ENCODE measurements at places on chromosomes 16 and 17. TPM values are rescaled to one million over a fixed set of nuclear protein-coding genes. Genes with fewer than 3 reads are reported as not detected.

DNA sequence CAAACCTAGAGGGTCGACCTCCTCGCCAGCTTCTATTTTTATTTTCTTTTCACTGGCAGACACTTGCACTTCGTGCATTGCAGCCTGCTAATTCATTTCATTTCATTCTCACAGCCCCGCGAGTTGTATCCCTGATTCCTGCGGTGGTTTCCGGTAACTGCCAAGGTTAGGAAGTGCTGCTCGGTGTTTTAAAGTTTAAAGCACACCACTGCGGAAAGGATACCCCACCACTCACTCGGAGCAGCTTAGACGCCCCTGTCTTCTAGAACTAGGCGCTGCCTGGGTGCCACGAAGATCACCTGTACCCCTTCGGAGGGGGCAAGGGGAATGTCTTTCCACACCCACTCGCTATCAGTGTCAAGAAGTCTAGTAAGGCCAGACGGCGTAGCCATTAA is 509 bp downstream of the CNEP1R1 start:
- no peak for DNase-seq

DNA sequence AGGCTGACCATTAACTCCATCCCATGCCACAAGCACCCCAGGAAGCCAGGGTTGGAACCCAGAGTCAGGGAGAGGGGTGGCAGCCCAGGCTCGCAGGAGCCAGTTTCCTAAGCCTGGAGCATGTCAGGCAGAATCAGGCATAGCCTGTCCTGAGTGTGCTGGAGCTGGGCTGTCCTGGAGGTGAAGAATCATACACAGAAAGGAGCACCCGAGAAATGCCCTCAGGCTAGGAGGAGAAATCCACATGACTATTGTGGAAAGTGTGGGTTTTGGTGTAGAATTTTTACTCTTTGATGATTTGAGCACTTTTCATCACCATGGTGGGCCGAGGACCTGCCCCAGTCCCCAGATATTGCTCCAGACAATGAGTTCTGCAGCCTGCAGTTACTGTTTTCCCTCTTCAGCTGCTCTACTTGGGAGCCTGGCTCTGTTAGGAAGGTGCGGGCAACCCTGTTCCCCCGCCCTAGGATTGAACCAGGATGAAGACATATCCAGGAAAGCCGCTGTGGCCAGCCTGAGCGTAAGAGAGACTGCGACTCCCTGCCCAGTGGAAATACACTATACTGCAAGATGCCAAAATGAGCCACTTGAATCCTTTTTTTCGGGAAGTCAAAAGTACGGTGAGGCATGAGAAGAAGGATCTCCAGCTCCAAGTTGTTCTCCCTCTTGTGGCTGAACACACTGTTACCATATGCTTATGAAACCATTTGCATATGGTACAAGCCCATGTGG is 29.0 kb upstream of the HEATR6 start:
- no peak for DNase-seq

DNA sequence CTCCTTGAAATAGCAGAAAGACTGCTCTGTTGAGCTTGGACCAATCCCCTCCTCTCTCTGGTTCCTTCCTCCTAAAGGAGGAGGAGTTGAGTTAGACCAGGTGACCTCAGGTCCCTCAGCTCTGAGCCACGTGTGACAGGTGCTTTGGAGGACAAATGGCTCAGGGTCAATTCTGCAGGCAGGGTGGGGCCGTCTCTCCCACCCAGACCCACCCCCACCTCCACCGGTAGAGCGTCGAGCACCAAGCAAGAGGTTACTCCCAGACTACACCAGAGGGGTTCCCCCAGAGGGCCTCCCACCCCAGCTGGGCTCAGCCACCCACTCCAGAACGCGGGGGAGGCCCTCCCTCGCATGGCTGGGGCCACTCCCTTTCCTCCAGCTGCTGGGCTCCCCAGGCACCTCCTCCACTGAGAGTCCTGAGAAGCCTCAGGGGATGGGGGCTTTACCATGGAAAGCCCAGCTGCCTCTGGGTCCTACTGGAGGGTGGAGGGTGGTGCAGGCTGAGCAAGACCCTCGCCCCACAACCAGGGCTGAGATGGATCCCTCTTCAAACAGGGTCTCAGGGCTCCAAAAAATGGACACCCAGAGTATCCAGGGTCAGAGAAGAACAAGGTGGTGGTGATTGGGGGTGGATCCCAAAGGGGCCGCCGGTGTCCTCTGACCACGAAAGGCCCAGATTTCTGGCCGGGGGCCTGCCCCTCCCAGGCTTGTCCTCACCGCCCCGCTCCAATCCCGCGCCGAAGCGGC is 7.6 kb downstream of the MYO1C start:
- DNase-seq = peak; percentile 41

DNA sequence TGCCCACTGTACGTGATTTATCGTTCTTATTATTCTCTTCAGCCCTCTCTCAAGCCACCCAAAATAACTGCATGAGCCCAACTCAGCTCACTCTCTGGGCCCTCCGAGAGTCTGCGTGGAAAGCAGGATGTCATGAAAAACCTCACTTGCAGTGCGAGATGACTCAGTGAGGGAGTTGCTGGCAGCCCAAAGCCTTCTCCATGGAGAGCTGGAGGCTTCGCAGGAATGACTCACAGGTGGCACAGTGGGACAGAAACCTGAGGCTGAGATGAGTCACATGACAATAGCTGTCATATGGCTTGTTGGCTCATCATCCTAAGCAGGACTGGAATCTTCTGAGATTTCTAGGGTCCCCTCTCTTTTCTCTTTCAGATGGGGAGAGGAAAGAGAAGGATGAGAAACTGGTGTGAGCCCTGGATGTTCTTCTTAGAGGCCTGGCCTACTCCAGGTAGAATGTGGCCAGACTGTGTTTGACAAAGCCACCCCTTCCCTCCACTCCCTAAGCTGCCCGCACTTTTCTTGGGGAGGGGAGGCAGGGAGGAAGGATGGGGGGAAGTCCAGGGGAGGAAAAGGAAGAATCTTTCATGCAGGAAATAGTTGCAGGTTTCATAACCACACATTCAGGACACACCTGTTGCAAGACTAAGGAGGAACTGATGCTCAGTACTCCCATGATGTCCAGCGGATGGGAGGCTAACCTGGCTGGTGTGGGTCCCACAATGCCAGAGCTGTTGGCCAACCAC is 160.6 kb upstream of the RPL38 start:
- DNase-seq = no peak

- DNase-seq = no peak
Observed at GRCh38 chr17:80437532-80437931, 22.6 kb downstream of the ENDOV start.

DNA sequence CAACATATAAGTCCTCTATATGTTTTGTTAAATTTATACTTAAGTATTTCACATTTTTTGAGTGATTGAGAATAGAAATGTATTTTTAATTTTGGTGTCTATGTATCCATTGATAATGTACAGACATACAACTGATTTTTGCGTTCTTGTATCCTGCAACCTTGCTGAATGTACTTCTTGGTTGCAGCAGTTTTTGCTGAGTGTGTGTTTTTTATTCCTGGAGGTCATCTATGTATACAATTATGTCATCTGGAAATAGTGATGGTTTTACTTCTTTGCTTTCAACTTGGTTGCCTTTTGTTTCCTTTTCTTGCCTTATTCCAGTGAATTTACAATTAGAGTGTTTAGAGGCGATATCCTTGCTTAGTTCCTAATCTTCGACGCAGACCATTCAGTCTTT is 67.5 kb upstream of the NETO2 start:
- no peak for DNase-seq

DNA sequence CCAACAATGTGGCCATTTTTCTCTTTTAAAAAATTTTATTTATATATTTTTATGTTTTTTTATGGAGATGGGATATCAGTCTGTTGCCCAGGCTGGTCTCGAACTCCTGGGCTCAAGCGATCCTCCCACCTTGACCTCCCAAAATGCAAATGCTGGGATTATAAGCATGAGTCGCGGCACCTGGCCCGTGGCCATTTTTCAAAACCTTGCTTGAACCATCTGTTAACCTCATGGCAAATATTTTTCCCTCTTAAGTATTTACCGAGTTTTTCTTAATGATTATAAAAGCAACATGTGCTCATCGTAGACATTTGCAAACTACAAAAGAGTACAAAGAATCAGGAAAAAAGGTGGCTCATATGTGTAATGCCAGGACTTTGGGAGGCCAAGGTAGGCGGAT is 127.6 kb downstream of the ABCC6 start:
- no peak for DNase-seq

DNA sequence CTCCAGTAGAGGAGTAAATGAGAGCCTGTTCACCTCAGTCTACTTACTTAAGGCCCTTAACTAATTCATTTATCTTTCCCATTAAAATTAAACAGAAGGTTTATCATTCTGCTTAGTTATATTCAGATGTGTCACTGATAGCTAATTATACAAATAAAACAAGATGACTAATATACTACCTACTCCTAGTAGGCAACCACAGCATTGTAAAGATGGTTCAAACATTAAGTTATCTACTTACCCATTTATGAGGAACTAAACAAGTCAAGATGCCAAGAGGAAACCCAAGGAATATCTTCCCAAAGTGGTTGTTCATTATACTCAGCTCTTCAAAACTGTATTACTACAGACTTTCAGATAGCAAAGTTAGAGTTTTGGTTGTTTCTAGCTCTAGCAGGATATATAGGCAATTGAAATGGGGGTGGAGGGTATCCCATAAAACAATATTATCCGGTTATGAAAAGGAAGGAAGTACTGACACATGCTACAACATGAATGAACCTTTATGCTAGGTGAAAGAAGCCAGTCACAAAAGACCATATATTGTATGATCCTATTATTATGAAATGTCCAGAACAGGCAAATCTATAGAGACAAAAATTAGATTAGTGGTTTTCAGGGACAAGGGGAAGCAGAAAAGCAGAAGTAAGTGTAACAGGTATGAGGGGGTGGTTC is 56.5 kb downstream of the SPAG9 start:
- DNase-seq = no peak

- no peak for DNase-seq
Observed at GRCh38 chr17:48338720-48339119, 91.3 kb downstream of the SKAP1 start.

DNA sequence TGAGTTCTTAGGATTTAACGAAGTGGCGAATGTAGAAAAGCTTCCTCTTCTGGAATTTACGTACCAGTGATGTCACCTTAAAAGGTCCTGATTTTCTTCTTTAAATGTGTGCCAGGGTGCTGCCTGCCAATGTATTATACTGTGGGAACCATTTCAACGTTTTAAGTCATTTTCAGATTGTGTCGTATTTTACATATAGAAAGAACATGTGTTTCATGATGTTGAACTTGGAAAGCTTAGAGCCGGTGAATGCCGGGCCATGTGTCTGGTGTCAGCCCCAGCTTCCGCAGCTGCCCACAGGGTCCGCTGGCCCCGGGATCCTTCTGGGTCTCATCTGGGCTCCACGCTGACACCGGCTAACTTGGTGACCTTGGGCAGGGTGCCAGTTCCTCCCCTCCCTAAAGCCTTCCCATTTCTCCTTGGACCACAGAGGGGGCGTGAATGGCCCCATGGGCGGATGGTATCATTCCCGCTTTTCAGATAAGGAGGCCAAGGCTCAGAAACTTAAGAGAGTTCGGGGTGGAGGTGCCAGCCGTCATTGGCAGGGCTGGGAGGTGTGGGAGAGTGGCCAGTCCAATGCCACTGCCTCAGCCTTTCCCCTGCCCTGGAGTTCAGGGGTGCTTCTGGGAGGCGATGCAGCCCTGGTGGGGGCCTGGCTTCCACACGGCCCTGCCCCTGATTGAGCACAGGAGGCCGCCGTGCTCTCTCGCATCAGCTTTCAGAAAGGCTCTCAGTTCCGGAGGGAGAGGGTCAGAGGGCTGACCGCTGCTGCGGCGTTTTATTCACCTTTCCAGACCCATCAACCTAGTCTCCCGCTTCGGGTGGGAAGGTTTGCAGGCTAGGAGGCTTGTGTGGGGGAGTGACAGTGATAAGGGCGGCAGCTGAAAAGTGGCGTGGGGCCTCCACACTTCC is 68.8 kb upstream of the CIBAR2 start:
- no peak for DNase-seq

- DNase-seq = no peak
Observed at GRCh38 chr16:48503779-48504178, 106.2 kb downstream of the N4BP1 start.

GRCh38 chr16:11470676-11471415 is 115.9 kb downstream of the LITAF start:
- DNase-seq = no peak

- DNase-seq = no peak
Observed at GRCh38 chr17:47735536-47736011, 2.5 kb downstream of the TBX21 start.

- no peak for DNase-seq
Observed at GRCh38 chr17:180381-181244, 837 bp downstream of the DOC2B start.

GRCh38 chr17:41352597-41353366 is 2.2 kb upstream of the KRT33A start:
- DNase-seq = no peak

- DNase-seq = no peak
Observed at GRCh38 chr17:77325577-77326075, 184.9 kb downstream of the SEC14L1 start.

GRCh38 chr16:11152677-11153331 is 103.2 kb downstream of the SOCS1 start:
- no peak for DNase-seq

DNA sequence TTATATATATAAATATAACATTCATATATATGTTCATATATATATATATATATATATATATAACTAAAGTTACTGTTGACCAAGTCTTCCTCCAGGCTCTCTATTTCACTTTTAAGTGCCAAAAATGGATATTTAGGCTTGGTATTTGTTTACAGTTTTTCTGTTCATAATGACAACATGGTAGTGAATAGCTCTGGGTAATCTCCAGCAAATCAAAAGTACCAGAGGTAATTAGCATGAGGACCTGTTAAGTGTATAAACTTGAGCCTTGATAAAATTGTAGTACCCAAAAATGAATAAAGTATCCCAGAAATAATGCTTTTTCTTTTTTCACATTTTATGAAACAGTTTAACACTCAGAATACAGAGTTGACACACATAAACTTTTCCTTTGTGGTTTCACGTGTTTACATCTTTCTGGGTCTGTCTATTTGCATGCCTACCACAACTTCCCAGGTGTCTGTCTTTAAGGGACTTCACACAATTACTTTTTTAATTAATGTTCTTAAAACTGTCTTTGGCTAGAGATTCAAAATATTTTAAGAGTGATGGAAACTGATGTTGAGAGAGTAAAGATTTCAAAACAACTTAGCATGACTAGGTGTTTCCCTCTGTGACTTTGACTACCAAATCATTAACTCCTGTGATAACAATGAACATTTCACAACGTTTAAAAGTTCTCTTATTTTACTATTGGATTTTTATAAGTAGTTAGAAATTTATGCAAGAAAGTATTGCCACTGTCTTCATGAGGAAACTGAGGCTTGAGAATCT is 47.9 kb downstream of the RABEP1 start:
- DNase-seq = no peak

The NLGN2 gene
- 30.3 TPM for total RNA-seq

The GPR179 gene
- total RNA-seq = 0.27 TPM

The P2RX1 gene
- 0.60 TPM for total RNA-seq

The ABCC11 gene
- 0.91 TPM for total RNA-seq

The CHRNE gene
- total RNA-seq = 0.31 TPM

The SLC52A1 gene
- total RNA-seq = not detected

The PPY gene
- total RNA-seq = not detected

The CHST4 gene
- not detected for total RNA-seq

The CACNG3 gene
- not detected for total RNA-seq

The ZFP3 gene
- 1.3 TPM for total RNA-seq

The RTN4RL1 gene
- 12.4 TPM for total RNA-seq

The SSTR5 gene
- 1.4 TPM for total RNA-seq

The UNC45B gene
- total RNA-seq = not detected

The KRTAP3-1 gene
- not detected for total RNA-seq
